ENCODE measurements at places on chromosomes 4 and X.
A peak's percentile ranks its signal among the peaks of the same experiment; 100 is the strongest.

- DNase-seq, result no peak
Measured at GRCh38 chr4:66123831-66124413, 453.6 kb upstream of the EPHA5 start.

DNA sequence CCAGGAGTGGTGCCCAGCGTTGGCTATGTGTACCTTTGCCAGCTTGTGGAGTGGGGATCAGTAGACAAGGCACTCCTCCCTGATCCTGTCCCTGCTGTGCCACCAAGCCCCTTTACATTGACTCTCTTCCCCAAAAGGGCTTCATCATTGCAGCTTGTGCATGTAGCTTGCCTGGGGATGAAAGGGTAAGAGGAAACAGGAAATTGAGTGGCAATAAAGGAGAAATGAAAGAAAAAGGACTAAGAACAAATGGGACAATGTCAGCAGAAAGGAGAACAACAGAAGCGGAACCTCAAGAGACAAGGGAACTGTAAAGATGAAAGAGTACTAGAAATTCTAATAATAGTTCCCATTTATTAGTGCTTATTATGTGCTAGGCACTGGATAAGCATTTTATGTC is 8.7 kb upstream of the IL13RA1 start:
- DNase-seq, result no peak

DNA sequence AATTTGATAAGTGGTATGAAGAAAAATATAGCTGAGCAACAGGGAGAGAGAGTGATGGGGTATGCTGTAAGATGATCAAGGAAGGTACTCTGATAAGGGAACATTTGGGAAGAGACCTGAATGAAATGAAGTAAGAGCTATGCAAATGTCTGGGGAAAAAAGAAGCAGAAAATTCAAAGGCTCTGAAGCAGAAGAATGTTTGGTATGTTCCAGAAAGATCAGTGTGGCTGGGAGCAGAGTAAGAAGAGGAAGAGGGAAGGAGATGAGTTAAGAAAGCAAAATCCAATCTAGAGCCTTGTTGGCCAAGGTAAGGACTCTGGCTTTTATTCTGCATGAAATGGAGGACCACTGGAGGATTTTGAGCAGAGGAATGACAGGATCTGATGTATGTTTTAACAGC is 90.0 kb downstream of the AWAT2 start:
- no peak for DNase-seq

DNA sequence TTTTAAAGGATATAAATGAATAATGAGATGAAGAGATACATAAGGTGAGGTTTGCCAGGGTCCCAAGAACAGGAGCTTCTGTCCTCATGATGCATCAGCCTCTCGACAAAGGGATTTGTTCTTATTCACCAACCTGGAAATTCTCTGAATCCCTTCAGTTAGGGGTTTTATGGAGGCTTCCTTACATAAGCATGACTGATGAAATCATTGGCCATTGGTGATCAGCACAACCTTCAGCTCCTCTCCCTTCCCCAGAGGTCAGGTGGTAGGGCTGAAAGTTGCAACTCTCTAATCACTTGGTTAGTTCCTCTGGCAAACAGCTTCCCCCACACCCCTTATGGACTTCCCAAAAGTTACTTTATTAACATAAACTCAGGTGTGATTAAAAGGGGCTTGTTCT is 222.0 kb downstream of the SPRY1 start:
- no peak for DNase-seq

- DNase-seq, result no peak
Measured at GRCh38 chr4:94221916-94222315, 14.3 kb downstream of the SMARCAD1 start.

GRCh38 chrX:110280954-110281353 is 36.9 kb downstream of the AMMECR1 start:
- DNase-seq, result no peak

DNA sequence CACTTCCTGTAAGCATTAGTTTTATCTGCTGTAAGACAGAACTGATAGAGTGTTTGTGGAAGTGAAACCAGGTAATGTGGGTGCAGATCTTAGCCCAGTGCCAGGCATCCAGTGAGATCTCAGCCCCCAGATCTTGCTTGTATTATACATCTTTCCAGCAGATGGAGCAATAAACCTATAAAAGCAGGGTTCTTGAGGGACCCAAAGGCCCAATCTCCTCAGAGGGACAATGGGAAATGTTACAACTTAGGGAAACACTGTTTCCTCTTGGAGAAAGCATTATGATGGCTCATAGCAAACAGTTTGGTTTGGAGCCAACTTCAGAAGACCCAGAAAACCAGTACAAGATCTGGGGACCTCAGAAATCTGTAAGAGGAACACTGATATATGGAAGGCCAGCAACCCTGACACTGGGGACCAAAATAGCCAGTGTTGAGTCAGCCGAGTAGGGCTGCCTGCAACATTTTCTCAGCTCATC is 206.3 kb downstream of the SLC7A11 start:
- DNase-seq, result no peak

GRCh38 chr4:87848622-87849351 is 16.0 kb downstream of the MEPE start:
- peak; percentile 80 for DNase-seq

DNA sequence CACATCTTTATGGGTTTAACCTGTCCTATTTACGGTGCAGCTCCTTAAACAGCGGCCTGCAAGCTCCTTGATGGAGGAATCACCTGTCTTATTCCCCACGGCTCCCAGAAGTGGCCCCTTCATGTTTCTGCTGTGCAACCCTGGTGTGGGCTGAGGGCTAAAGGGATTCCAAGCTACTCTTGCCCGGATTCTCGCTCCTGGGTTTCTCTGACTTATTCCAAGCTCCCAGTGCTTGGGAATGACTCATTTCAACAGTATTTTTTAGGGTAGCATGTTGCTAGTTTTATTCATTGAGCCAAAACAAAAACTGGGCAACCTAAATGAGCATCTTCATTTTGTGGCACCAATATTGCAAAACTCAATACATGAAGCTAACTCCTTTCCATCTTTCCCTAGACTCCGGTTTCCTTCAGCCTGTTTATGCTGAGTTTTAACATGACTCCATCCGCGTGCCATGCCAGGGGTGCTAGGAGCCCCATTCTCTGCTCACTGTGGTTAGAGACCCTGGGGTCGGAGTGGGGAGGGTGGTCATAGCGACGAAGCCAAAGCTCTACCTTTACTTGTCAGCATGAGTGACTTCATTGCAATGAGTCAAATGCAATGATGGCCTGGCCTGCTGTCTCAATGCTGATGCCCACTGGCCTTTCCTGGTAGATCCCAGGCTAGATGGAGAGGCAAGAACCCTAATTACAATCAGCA is 349.7 kb downstream of the NR3C2 start:
- DNase-seq, result no peak

- DNase-seq, result no peak
Measured at GRCh38 chr4:147289181-147289580, 191.7 kb upstream of the EDNRA start.

DNA sequence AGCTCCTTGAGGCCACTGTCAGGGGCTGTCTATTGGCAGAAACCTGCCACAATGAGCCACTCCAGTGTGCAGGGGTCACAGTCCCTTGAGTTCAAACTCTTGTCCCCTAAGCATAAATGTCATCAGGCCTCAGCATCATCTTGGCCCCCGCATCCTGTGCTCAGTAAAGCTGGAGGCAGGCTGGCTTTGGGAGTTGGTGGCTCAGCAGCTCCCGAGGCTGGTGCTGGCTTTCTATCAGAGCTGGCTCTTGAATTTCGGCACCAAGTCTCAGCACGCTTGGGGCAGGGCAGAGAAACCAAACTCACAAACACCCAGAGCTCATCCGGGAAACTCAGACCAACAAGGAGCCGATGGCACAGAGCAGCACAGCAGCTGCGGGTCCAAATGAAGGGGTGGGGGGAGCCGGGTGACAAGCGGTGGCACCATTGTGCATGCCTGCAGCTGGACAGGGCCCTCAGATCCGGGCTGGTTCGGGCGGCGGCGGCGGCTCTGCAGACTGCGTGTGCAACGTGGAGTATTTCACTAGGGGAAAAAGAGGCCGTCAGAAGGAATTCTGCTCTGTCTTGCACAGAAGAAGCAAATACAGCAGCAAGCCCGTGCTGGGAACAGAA is 75.5 kb downstream of the MTMR1 start:
- no peak for DNase-seq

GRCh38 chrX:68936126-68936525 is 107.3 kb downstream of the EFNB1 start:
- DNase-seq, result no peak

DNA sequence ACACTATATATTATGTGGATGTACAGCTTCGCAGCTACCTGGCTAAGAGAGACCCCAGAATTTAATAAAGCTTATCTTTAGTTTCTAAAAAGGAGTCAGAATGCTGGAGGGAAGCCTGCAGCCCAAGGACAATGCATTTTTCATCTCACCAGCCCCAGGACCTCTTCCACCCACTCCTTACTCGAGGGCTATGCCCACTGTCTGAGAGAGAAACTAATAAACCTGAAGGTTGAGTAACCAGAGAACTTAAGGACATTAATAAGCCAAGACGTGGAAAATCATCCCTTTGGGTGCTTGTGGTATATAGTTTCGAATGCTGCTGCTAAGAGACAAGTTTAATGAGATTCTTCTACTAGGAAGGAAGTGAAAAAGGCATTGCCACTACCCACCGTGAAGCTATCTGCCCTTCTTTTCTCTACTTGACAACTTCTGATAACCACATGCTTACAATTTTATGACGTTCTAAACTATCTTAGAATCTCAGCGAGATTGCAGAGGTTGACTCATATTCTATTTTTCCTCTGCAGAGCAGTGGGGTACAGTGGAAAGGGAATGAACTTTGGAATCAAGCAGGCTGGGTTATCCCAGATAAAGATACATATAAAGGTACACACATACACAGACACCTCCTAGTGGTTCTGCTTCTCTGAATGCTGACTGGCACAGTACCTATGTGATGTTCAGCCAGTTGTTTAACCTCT is 3.3 kb downstream of the RELL1 start:
- no peak for DNase-seq

DNA sequence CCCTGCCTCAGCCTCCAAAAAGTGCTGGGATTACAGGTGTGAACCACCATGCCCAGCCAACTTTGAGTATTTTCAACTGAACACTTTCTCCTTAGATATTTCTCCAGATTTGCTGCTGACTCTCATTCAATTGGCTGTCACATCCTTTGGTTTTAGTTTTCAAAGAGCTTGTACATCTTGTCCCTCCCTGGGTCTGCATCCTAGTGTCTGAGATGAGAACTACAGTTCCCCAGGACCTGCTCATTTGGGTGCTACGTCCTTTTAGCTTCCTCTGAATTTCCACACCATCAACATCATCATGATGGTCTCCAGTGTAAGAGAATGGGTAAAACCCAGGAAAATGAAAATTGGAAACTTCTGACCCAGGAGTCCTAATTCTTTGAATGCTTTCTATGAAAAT is 312.9 kb downstream of the NLGN4X start:
- no peak for DNase-seq

GRCh38 chr4:74111990-74112389 is 13.0 kb upstream of the CXCL2 start:
- peak; percentile 84 for DNase-seq

GRCh38 chrX:18949291-18949943 is 34.5 kb downstream of the PHKA2 start:
- no peak for DNase-seq

Data from ascending aorta (tissue), 2 donors.